ENCODE measurements at places on chromosomes 5 and 9.

DNA sequence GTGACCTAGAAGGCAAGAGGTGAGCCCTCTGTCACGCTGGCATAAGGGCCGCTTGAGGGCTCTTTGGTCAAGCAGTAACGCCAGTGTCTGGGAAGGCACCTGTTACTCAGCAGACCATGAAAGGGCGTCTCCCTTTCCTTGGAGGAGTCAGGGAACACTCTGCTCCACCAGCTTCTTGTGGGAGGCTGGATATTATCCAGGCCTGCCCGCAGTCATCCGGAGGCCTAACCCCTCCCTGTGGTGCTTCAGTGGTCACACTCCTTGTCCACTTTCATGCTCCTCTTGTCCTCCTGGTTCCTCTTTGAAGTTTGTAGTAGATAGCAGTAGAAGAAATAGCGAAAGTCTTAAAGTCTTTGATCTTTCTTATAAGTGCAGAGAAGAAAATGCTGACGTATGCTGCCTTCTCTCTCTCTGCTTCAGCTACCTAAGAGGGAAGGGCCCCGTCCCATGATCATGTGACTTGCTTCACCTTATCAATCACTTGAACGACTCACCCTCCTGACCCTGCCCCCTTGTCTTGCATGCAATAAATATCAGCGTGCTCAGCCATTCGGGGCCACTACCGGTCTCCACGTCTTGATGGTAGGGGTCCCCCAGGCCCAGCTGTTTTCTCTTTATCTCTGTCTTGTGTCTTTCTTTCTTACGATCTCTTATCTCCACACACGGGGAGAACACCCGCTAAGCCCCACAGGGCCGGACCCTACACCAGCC lies 16.7 kb upstream of the SCGB3A1 start:
- no peak for DNase-seq

DNA sequence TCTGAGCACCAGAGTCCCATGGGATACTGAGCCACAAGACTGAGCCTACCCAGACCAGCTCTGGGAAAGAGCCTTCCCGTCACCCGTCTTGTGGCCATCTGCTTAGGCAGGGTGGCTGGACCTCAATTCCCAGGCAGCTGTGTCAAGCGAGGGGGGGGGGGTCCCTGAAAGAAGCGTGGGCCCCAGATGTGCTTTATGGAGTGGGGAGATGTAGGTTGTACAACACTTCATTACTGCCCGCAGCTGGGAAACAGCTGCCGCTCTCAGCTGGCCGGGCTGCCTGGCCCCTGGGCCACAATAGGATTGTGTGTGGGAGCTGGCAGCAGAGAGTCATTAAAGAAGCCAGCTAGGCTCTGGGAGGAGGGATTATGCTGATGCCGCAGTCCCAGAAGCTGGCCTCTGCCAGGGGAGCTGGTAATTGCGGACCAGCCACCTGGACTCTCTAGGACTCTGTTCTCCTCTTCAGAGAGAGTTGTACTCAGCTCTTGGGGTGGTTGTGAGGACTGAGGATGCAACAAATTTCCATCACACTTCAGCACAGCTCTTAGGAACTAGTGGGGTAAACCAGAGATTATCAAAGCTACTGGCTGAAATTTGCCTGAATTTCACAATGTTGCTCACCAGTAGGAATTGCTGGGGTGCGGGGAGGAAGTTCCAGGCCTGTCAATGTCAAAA lies 145.4 kb downstream of the GADD45G start:
- DNase-seq, result no peak

DNA sequence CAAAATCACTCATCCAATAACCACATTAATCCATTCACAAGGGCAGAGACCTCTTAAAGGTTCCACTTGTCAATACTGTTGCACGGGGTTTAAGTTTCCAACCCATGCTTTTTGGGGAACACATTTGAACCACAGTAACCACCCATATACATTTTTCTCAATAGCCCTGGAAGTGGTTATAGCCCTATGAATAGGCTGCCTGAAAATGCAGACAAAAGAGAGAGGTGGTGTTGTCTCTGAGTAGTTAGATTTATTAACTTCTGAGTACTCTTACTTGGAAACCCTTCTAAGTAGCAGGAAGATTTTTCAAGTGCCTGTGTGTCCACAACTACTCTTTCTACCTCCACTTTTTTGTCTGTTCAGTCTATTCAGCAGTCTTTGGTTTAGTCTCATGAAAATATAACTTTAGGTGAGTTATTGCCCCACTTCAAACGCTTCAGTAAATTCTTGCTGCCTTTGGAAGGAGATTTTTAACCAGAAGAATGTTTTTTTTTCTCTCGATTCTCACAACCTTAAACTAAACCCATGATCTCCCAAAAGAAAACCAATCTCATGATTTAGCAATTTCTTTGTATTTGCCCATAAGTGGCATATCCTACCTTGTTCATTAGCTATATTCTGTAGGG lies 42.6 kb downstream of the ARHGEF28 start:
- DNase-seq, result no peak

- peak; percentile 69 for DNase-seq
These were observed 55.9 kb upstream of the STXBP1 start for GRCh38 chr9:127555840-127556820.

DNA sequence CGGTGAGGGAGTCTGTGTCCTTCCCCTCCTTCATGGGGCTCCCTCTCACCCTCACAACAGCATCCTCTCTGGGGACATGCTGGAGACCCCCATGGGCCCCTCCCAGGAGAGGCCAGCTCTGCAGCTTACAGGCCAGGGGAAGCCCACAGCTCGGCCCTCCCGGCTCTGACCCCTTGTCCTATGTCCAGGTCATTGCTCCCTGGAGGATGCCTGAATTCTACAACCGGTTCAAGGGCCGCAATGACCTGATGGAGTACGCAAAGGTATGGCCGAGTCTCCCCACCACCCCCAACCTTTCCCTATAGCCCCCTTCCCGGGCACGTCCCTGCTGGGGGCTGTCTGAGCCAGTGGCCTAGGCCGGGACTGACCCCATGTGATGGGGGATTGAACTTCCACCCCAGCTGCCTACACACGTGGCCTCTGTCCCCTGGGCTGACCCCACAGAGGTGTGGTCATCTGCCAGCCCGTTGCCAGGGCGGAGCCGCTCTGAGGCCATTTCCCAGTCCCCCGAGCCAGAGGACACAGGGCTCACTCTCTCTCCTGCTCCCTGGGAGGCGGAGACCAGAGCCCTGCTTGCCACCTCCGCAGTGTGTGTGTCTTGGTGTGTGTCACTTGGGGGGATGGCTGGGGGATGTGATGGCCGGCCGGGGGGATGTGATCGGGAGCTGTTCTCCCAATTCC lies 21.9 kb downstream of the ASS1 start:
- no peak for DNase-seq

GRCh38 chr9:82354279-82354659 lies 365.7 kb downstream of the SPATA31D1 start:
- DNase-seq, result no peak

DNA sequence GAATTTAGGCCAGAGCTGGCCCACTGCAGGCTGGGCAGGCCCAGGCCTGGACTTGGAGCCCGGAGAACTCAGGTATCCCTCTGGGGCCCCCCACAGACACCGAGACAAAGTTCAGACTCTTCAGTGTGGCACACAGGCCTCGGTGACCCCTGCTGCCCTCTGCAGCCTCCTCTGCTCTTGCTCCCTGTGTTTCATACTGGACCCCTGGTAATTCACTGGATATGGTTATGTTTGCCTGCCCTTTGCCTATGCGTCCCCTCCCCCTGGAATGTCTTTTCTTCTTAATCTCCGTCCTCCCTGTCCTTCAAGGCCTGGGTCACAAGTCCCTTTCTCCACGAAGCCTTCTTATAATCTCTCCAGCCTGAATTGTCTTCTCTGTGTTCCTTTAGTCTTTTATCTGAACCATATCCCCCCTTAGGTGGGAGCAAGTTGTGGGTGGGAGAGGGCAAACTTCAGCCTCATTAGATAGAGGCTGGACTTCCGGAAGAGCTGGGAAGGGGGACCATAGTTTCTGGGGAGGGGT lies 30.1 kb downstream of the GSN start:
- no peak for DNase-seq

- no peak for DNase-seq
These were observed 9.3 kb downstream of the PBX3 start for GRCh38 chr9:125756518-125756917.

Measured in CD4-positive, alpha-beta T cell treated with Interleukin-10 for 1 hour (primary cell).